Umbilical cord (tissue), 2 donors: ENCODE measurements at places on chromosomes 3 and 15.

DNA sequence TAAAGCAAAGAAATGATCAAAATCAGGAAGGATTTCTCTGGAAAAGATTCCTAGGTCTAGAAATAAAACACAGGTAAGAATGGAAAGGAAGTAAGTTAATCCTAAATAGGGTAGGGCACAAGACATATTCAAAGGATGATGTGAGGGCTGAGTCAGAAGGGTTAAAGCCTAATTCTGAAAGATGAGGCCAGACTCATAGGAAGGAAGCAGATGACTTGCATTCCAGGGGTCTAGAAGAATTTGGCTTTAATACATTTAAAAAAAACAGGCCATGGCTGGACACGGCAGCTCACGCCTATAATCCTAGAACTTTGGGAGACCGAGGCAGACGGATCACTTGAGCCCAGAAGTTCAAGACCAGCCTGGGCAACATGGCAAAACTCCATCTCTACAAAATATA, 3.2 kb downstream of the SSR3 start:
- peak; percentile 45 for DNase-seq

- peak; percentile 88 for DNase-seq
Measured at GRCh38 chr3:42852441-42852840, 23.2 kb downstream of the CYP8B1 start.

DNA sequence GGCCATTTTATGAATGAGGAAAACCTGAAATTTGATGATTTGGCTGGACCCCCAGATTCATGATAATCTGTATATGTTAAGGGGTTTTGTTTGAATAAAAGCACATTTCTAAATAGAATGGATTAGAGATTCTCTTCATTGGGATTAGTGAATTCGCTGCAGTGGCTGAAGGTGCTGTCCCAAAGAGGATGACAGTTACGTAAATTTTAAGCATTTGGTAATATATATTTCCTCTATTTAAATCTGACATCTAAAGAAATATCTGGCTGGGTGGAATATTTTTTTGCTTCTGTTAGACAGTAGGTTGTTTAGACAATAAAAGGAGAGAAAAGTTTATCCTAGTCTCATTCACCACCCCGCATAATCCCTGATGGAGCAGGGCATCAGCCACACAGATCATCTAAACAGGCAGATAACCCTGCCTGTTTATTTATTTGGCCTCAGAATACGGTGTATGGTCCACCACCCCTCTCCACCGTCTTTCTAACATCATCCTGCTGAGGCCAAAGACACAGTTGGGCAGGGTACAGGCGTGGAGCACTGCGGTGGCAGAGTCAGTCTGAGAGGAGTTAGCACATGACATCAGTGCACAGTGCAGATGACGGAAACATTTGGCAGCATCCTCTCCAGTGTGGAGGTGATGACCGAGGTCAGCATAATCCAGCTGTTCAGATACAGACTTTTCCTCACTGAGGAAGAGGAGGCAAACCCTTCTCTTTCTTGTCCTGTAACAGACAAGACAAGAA, 20.4 kb upstream of the NFKBIZ start:
- peak; percentile 66 for DNase-seq

- DNase-seq, result no peak
Measured at GRCh38 chr3:38643090-38643489, 6.4 kb downstream of the SCN5A start.

- DNase-seq, result no peak
Measured at GRCh38 chr15:79602731-79603130, 170.6 kb downstream of the MINAR1 start.

GRCh38 chr3:39005295-39005694, 46.4 kb downstream of the SCN11A start:
- DNase-seq, result no peak

DNA sequence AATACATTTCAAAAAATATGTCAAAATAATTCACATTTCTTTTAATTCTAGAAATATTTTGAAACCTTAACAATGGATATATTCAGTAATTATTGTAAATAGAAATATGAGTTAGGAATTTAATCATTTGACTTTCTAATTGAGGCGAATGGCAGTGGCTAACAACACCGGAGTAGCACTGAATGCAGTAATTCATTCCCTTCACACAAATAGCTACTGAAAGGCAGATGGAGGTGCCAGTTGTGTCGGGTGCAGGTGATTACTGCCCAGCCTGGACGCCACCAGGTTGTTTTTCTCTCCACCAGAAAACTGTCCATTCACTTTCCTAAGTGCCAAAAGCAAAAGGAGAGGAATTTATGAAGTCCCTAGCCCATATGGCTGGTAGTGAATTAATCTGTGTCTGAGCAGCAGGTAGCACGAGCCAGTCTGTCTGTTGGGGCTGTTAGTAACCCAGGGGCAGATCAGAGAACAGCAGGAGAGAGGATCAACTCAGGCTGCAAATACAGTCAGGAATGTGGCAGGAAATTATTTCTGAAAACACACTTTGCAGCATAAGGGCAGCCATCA, 79.3 kb upstream of the GMNC start:
- no peak for DNase-seq

GRCh38 chr3:10423171-10423882, 82.1 kb downstream of the ATP2B2 start:
- DNase-seq, result no peak

DNA sequence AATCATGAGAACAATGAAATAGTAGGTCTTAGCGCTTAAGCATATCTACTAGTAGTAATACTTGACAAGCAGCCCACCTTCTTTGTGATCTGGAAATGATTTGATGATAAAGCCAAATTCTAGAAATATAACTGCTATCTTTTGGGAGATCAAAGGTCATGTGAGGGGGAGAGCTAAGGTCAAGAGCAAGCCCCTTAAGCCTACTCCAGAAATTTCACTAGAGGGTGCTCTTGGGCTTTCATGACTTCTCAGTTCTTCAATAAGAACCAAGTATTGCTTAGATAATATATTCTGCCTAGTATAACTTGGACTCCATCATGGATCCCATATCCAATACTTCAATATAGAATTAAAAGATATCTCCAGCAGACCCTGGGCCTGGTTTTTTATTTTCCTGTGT, 319.6 kb downstream of the ZBTB20 start:
- peak; percentile 14 for DNase-seq

DNA sequence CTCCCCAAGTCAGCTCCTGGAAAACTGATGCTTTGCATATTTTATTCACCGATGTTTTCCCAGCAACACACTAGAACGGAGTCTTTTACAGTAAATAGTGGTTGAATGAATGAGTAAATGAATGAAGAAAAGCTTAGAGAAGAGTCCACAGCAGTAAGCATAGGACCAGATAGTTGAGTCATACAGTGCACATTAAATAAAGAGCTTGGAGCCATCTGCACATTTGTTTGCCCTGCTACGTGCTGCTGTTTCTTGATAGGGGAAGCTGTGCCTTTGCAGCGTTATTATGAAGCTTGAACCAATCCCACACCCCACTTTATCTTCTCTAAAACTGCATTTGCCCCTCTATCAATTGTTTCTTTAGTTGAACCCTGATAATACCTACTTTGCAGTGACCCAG, 1.2 kb downstream of the FAM98B start:
- peak; percentile 23 for DNase-seq

DNA sequence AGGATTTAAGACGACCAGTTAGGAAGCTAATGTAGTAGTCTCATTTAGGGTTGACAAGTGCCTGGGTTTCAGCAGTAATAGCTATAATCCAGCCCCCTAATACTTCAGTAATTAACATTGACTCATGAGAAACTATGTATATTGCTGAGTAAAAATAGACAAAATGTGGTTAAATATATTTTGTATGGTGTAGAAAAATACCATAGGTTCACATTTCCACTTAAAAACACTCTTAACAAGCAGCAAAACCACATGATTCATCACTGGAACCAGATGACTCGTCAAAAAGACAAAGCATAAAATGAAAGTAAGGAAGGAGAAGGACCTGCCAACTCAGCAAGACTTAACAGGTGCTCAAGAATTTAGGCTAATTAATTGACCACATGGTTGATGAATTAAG, 288.9 kb downstream of the EFHB start:
- no peak for DNase-seq

- DNase-seq, result no peak
Measured at GRCh38 chr15:48085591-48085930, 35.2 kb upstream of the SLC24A5 start.

DNA sequence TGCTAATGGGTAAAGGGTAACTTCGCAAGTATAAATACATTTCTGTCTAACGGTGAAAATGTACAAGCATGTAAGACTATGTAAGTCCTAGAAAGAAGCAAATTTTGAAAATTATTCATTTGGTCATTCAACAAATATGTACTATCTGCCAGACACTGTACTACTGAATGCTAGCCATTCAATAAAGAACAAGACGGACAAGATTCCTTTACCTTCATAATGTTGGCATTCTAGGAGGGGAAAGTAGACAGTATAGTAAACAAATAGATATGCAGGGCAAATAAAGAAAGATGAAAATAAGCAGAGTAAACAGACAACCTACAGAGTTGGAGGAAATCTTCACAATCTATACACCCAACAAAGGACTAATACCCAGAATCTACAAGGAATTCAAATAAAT, 32.7 kb downstream of the C3orf70 start:
- no peak for DNase-seq

DNA sequence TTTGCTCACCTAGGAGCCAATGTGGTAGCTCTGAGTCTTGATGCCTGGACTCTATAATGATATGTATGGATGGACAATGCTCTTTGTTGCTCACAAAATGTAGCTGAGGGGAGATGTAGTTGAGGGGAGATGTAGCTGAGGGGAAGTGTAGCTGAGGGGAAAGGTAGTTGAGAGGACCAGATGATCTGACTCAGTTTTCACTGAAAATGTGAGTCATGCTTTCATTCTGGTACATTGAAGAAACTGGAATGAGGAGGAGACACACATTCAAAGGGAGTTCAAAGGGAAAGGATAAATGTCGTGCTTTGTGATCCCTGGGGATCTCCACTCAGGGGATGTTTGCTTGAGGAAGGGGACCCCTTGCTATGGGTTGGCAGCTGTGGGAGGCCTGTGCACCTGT, 302.9 kb upstream of the TRIM42 start:
- DNase-seq, result no peak

GRCh38 chr15:88125576-88125975, 131.0 kb downstream of the NTRK3 start:
- peak; percentile 20 for DNase-seq

GRCh38 chr3:51982352-51982837, 940 bp upstream of the ACY1 start:
- no peak for DNase-seq

DNA sequence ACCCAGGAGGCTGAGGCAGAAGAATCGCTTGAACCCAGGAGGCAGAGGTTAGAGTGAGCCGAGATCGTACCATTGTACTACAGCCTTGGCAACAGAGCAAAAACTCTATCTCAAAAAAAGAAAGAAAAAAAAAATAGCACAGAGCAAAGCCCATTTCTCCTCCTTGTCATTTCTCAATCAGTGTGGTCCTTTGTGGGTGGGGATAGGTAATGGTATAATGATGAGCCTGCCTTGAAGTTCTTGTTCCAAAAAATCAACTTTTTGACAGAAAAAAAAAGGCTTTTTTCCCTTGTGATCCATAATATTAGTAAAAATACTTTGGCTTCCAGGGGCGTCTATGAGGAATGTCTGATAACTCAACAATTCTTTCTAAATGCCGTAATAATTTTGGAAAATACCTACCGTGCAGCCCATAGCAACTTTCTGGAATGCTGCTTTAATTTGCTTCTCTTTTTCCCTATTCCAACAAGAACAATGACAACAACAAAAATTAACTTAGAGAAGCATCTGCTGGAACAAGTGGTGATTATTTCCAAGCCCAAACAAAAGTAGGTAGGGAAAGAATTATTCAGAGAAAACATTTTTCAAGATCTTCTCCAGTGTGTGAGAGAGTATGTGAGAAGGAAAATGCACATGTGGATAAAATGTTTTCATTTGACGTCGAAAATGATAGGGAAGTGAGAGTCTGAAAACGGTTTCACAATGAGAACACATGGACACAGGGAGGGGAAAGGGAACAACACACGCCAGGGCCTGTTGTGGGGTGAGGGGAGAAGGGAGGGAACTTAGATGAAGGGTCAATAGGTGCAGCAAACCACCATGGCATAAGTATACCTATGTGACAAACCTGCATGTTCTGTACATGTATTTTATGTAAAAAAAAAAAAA, 337.8 kb downstream of the RBMS3 start:
- DNase-seq, result peak; percentile 41

GRCh38 chr3:24156466-24156865, 211.4 kb downstream of the NR1D2 start:
- DNase-seq, result peak; percentile 40

DNA sequence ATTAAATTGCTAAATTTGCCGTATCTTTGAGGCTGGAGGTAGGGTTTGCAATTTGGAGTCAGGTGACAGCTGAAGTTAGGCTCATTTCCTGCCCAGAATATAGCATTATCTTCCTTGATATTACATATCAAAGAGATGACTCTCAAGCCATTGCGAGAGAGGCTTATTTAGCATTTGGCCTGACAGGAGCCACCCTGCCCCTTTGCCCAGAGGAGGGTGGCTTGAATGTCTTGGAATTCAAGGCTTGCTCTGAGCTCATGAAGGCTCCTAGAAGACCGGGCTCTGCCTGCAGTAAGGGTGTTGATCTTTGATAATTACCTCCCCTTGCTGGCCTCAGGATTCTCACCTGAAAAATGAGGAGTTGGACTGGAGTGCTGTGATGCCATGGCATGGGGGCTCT, 251.4 kb upstream of the C2CD4B start:
- DNase-seq, result no peak

DNA sequence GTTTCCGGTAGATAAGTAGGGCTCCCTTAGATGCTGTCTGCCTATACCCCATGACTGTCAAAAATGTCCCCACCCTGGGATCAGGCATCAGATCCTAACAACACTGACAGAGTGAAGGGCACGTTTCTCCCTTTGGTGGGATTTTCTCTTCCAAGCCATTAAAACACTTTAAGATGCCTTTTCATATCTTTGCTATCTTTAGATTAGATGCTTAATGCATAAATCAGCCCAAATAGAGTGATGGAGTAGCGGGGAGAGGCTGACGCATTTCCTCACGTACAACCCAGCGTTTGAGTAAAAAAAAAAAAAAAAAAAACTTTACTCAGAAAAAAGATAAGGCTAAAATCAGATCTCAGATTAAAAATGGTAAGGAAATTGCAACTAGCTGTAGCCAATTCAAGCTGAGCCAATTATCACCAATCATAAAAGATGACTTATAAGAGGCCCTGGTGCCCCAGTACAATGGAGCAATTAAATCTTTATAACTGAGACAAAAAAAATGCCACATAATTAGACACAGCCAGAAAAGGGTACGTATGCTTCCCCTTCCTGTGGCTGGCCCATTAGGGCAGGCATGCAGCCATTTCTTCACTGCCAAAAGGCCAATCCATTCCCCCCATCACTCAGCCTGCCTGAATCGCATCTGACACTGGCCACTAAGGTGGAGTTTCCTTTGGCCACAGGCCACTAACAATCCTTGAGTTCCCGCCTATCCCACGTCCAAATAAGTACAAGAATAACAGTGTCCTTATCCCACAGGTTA, 45.0 kb downstream of the RFTN1 start:
- DNase-seq, result peak; percentile 73

DNA sequence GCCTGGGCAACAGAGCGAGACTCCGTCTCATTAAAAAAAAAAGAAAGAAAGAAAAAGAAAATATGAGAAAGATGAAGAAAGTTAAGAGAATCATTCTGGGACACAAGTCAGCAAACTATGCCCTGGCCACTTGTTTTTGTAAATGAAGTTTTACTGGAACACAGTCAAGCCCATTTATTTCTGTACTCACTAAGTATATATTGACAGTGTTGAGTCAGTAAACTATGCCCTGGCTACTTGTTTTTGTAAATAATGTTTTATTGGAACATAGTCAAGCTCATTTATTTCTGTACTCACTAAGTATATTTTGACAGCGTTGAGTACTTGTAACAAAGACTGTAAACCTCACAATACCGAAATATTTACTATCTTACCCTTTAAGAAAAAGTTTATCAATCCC, 42.2 kb upstream of the SIN3A start:
- DNase-seq, result no peak
